ENCODE measurements at places on chromosomes 5 and 9. TPM values are rescaled to one million over a fixed set of nuclear protein-coding genes. Genes with fewer than 3 reads are reported as not detected.

Gene SEMA5A
- not detected for total RNA-seq

Gene SPAG8
- total RNA-seq = 0.21 TPM

Gene KIF4B
- 0.07 TPM for total RNA-seq

Gene PCDHB14
- total RNA-seq = not detected

Gene HTR4
- not detected for total RNA-seq

Gene SMIM33
- 0.37 TPM for total RNA-seq

Gene CDHR2
- 0.45 TPM for total RNA-seq

Gene GFRA3
- not detected for total RNA-seq

Gene UNC13B
- 0.51 TPM for total RNA-seq

Gene CNTLN
- total RNA-seq = 1.6 TPM

Gene PCDHGA9
- total RNA-seq = 0.44 TPM

Gene AHRR
- total RNA-seq = 25.8 TPM

Gene PCDHA7
- not detected for total RNA-seq

Gene TIFAB
- total RNA-seq = not detected

Gene DMRT3
- not detected for total RNA-seq

Gene CCL28
- 7.4 TPM for total RNA-seq

Gene IPO11
- 60.9 TPM for total RNA-seq

Data from activated CD4-positive, alpha-beta T cell treated with anti-CD3 and anti-CD28 coated beads, Interleukin-2, amount 10 ng/mL, durations not matched to agents 24 days and 14 days (primary cell).